ENCODE measurements at places on chromosomes 13 and 19. TPM values are rescaled to one million over a fixed set of nuclear protein-coding genes. Genes with fewer than 3 reads are reported as not detected.

DNA sequence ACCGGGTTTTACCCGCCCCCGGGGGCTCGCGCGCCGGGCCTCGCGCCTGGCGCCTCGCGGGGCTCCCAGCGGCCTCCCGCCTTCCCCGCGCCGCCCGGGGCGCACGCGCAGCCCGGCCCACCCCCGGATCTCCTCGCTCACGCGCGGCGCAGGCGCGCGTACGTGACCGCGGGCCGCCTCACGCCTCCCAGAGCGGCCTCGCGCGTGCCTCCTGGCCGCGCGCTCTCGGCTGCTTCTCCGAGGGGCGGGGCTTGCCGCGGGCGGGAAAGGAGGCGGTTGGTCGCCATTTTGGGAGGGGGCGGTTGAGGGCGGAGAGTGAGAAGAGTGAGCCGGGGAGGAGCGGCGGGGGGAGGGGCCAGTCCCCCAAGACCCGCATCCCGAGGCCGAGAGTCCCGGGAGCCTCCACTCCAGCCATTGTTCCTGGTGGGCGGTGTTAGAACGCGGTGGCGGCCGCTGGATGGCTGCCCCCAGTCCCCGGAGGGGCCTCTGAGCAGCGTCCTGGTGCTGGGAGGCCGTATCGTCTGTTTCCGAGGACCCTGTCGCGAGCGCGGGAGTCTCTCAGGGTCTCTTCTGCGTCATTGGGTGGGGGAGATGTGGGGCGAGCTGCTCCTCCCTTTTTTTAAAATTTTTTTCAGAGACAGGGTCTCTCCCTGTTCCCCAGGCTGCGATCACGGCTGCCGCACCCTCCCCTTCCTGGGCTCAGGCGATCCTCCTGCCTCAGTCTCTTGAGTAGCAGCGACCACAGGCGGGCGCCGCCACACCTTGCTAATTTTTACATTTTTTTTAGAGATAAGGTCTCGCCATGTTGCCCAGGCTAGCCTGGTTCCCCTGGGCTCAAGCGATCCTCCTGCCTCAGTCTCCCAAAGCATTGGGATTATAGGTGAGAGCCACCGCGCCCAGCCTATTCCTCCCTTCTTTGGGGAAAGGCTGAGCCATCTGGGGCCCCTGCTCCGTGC, at the start of gene ZNF541:
Gene ZNF541 (minus strand): TSS at position 78 of the 956 bp plus-strand sequence. CDS start 17,292 bp downstream, outside the sequence.
- no peak for DNase-seq

GRCh38 chr13:110443622-110444225, 117.8 kb downstream of the RAB20 start:
- no peak for DNase-seq

- no peak for DNase-seq
Measured at GRCh38 chr19:703651-704446, 4.9 kb upstream of the PALM start.

- no peak for DNase-seq
Measured at GRCh38 chr19:3551792-3552095, 5.6 kb downstream of the MFSD12 start.

GRCh38 chr13:60268203-60268555, 104.5 kb upstream of the DIAPH3 start:
- no peak for DNase-seq

The OR7A5 gene
- total RNA-seq, result not detected

The FOSB gene
- total RNA-seq, result 10.4 TPM

The GRIK5 gene
- 2.5 TPM for total RNA-seq

The NRTN gene
- total RNA-seq, result 2.5 TPM

The TSSK6 gene
- total RNA-seq, result 0.85 TPM

Measured in urinary bladder (tissue), 4 donors.